ENCODE measurements at places on chromosomes 1 and 21.
A peak's percentile ranks its signal among the peaks of the same experiment; 100 is the strongest.

DNA sequence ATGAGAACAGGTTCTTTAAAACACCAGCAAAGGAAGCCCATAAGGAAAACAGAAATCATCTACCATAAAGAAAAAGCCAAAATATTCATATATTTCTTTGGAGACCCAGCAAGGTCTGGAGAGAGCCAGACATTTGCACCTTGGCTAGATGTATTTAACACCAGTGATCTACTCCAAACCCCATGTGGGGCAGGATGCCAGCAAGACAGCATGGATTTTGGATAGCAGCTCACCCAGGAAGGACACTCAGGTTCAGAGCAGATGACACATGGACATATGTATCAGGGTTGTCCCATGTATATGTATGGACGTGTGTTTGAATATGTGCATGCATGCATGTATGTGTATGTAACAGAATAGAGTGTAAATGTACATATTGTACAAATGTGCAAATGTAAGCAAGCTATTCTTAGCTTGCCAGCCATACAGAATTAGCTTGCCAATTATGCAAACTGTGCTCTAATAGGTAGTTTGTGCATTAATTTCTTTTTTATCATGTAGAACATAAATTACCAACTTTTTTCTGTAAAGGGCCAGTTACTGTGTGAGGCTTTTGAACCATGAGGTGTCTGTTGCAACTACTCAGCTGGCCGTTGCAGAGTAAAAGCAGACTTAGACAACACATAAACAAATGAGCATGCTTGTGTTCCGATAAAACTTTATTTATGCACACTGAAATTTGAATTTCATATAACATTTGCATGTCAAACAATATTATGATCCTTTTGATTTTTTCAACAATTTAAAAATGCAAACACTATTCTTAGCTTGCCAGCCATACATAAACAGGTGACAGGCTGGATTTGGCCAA, 73.5 kb upstream of the KAZN start:
- DNase-seq = no peak

DNA sequence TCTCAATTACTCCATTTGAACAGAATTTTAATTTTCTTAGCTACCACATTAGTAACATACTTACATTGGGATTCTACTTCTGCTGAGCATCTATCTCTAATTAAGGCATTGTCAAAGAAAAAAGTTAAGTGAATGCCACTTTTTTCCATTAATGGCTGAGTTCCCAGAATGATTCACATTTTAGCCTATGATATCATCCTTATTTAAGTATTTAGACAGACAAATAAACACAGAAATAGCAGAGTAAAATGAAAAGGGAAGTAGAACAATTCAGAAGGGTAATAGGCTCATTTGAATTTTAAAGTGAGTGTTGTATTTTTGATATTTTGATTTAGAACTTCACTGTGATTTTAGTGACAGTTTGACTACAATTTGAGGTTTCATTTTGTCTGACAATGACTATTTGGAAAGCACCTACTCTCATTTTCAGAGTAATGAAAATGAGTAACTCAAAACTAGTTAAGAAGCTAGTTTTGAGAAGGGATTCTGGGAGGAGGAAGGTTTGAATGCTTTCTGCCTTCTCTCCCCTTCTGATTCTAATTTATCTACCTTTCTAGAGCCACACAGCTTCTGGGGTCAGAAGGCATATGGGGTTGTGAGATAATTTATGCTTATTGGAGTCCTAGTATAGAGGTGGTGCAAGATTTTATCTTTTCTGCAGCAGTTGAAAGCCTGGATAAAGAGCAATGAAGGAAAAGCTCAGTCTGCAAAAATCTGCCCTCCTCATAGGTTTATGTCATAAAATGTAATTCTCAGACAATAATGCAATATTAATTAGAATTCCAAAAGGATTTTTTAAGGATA, 15.5 kb downstream of the LYPLAL1 start:
- DNase-seq = no peak

DNA sequence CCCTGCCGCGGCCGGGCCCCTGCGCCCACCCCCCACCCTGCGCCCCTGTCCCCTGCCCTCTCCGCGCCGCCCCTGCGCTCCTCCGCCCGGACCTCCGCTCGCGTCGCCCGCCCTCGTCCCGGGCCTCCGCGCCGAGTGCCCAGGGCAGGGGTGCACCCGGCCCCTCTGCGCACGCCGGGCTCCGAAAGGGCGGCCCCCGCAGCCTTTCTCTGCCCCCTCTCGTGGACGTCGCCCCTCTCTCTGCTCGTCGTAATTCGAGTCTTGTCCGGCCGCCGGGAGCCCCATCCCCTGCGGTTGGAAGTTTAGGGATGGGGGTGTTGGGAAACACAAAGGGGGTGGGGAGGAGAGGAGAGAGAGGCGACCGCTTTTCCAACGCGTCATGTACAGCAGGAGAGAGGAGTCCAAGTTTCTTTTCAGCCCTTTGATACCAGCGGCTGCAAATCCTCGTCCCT, 407 bp downstream of the GALNT2 start:
- peak; percentile 36 for DNase-seq

DNA sequence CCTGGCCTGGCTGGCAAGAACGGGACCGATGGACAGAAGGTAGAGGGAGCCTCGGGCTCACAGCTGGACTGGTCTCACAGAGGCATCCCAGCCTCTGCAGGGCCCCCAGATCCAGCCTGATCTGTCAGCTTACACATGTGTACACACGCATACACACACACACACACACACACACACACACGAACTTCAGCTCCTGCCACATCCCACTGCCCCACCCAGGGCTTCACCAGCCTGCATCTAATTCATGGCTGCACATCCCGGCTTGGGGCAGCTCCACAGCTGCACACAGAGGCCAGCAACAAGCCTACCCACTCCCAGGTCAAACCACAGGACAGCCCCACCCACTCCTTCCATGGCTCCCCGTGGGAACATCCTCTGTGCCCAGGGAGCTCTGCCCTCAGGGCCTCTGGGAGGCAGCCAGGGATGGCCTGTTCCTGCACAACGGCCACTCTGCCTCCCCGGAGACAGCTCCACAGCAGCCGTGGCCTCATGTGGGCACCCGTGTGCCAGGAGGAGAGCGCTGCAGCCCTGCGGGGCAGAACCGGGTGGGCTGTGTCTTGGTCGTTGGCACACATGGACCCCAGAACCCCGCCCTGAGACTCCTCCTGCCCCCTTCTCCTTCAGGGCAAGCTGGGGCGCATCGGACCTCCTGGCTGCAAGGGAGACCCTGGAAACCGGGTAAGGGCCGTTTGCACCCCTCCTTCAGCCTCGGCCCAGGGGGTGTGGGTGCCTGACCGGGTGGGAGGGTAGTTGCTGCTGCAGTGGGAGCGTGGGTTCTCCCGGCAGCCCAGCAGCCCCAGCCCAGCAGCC, 19.1 kb downstream of the COL6A2 start:
- DNase-seq = no peak

DNA sequence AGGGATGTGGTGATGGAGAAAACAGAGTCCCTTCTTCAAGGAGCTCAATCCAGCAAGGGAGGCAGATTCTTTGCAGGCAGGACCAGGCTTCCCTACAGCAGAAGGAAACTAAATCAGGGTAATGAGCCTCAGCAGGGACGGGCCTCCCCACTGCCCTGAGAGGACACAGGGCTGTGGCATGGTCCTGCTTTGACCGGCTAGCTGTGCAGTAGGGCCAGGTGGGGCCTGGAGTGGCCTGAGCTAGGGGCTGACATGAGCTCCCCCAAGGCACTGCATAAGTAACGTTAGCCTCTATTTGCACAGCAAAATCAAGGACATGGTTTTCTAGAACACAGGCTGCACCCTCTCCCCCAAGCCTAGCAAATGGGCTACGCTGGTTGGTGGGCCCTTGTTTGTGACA, 162.9 kb downstream of the RYR2 start:
- no peak for DNase-seq

- no peak for DNase-seq
Measured at GRCh38 chr1:225412803-225413351, 15.0 kb downstream of the LBR start.

GRCh38 chr1:232751393-232752140, 53.6 kb upstream of the MAP10 start:
- no peak for DNase-seq

- no peak for DNase-seq
Measured at GRCh38 chr21:42865776-42866160, 13.6 kb downstream of the WDR4 start.

DNA sequence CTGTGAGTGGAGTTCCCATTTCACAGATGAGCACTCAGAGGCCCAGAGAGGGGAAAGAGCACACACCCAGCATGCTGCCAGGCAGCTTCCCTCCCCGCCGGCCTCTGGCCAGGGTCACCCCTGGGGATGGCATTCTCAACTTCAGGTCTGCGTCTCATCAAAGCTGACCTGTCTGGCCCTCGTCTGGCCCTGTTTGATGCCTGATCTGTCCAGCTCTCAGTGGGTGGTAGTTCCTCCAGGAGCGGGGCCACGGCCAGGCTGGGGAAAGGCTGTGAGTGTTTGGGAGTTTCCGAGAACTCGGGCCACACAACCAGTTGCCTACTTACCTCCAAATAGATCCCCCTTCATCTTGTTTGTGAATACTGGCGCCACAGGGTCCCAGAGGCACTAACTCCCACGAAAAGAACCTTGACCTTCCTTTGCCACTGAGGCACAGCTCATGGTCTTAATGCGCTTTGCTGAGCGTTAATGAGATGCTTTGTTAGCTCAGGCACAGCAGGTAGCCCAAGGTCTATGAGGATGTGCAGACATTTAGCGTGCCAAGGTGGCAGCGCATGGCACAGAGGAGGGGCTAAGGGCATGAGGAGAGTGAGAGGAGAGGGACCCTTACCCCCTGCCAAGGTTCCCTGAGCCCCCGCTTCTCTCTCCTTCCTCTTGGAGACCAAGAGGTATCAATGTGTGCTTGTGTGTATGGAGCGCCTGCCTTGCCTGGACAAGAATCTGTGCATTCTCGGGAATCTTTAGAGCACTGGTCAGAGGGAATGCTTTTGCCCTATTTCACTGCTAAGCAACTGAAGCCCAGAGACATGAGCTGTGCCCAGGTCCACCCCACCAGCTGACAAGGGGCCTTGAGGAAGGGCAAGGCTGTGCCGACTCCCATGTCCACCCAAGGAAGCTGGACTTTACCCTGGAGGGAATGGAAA, 61.2 kb downstream of the DISP3 start:
- DNase-seq = no peak

DNA sequence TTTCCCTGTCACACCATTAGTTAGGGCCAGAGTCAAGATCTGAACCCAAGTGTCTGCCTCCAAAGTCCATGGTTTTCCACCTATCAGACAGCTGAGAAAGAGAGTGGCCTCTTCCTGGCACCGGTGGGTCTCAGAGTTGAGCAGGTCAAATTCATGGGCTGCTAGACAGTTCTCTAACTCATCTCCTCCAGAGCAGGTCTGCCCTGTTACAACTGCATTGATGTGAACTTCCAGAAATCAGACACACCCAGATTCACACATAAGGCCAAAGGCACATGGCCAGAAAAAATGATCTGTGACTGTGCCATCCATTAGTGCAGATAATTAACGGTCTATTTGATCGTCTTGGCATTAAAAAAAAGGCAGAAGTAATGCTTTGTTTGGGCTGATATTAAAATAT, 17.5 kb downstream of the SMIM12 start:
- no peak for DNase-seq

DNA sequence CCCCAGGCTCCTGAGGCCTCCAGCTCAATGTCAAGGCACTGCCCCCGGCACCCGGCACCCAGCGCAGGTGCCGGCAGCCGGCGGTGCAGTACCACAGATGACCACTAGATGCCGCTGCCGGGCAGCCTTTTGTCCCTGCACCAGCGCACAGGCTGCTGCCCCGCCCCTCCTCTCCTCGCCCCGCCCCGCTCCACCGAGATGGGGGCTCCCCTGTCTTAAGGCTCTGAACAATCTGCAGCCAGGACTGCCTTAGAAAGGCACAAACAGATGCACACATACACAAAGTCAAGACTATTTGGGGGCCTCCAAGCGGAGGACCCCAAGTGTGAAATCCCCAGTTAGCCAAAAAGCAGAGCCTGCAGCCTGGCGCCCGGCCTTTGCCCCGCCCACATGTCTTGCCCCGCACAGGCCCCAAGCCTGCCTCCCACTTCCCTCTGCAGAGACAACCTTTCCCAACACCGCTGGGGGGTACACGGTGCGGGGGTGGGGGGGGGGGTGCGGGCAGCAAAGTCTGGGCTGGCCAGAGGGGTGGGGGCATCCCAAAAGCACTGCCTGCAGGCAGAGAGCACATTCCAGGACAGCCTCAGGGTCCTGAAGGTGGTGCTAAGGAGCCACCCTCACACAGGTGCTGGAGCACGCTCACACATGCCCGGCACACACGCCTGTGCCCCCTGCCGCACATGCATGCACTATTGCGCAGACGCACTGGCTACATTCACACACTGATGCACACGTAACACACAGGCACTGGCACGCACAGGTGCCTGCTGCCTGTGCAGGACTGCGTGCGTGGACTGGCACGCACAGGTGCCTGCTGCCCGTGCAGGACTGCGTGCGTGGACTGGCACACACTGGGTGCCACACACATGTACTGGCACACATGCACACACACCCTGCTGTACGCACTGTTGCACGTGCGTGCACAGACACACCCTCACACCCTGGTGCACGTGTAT, 37.1 kb downstream of the ARHGEF16 start:
- peak; percentile 87 for DNase-seq

GRCh38 chr1:155504207-155504606, 58.4 kb downstream of the ASH1L start:
- DNase-seq = peak; percentile 88

DNA sequence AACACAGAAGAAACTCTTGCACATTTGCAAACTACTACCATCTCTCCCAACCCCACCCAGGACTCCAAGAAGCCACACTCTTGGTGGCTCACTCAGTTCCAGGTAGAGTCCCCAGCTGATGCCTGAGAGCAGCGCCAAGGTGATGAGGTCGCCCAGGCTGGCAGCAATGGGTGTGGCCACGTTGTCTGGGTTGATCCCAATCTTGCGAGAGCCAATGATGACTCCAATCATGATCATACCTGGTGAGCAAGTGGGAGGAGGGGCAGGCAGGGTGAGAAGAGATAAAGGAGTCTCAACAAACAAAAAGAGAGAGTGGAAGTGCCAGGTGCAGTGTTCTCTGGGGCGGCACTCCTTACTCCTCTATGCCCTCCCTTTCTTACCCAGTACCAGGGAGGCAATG, 14.4 kb downstream of the SLC41A1 start:
- no peak for DNase-seq

DNA sequence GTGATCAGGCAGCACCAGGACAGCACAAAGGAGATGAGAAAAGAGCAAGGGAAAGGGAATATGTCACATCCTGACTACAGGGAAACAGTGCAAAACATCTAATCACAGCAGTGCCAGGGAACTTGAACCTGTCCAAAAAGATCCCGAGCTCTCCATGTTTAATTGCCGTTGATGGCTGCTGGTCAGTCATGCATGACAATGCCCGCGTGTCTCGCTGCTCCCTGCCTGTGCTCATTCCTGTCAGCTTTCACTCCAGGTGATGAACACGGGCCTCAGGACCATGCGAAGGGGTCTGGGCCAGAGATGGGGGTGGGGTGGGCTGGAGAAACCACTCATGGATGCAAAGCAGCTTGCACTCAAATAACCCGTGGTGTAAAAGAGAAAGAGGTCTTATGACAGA, 287.0 kb downstream of the GPATCH2 start:
- DNase-seq = no peak

DNA sequence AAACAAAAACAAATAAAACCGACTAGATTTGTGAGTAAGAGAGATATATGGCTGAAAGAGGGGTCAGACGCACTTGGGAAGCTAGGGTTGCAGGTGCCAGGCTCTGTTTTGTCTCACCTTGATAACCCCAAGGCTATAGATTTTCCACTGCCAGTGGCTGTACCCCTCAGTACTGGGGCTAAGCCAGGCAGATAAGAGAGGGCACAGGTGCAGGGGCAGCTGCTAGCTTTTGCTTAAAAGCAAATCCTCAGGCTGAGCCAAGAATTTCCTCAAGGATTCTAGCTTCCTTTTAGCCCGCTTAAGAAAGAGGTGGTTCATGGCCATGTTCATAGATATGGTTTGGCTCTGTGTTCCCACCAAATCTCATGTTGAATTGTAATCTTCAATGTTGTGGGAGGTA, 57.9 kb downstream of the OVGP1 start:
- DNase-seq = no peak

All from NAMALWA (cell line).